ENCODE measurements at places on chromosomes 1 and 21. TPM values are rescaled to one million over a fixed set of nuclear protein-coding genes. Genes with fewer than 3 reads are reported as not detected.

DNA sequence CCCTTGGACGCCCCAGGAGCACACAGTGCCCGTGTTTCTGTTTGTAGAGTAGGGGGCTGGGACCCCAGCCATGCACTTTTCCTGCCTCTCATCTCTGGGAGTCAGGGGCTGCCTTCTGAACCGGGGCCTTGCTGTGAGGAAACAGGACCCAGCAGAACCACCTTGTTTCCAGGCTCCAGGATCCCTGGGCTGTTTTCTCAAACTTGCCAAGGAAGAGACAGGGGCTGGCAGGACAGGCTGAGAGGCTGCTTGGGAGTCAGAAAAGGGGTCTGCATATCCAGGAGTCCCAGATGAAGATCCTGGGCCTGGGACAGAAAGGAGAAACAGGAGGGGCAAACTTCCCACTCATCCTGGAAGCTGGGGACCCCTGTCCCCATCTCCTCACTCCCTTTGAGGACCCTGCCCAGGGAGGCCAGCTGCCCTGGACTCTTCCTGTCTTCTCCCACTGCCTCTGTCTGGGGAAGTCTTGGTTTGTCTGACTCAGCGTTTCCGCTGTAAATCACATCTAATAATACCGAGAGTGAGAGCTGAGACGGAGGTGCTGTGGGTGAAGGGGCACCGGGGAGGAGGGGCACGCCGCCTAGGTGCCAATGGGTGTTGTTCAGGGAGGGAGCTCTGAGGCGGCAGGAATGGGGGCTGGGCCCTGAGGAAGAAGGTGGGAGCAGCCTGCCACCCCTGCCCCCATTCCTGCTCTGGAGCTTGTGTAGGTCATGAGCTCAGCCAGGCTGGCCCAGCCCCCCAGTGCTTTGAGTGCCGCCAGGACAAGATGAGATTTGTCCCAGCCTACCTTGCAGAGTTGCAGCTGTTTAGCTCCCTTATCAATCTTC is 16.7 kb downstream of the POU3F1 start:
- DNase-seq: no peak

DNA sequence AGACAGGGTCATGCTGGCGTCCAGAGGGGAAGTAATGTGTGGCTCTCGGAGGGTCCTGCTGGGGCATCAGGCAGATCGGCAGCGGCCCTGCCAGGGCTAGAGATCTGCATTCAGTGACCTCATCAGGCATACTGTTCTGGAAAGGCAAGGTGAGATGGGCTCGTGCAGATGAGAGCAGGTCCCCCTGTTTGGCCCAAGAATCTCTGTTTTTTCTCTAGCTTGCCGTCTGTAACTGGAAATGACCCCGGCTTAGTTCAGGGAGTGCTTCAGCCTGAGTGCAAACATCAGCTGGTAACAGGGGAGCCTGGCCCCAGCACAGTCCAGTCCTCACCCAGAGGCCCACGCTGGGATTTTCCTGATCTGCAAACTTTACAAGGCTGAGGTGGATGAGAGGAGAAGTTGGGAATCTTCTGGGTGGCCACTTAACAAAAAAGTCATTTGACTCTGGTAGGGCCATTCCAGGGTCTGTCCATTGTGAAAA is 2.1 kb downstream of the FAM163A start:
- no peak for DNase-seq

FCRL5 gene
- total RNA-seq: 0.80 TPM

DNA sequence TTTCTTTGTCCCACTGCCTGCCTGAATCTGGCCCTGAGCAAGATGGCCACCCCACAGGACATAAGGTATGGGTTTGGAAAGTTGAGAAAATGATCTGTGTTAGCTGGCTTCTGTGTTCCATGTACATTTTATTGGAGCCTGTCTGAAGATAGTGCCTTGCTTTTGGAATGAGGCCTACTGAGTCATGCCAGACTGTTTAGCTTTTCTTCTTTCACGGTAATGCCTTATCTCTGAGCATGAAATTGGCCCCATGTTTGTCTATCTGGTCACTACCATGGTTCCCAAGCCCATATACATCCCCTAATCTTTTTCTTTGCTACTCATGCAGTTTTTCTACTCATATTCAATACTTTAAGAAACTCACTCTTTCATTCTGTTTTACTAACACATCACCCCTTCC is 85.1 kb upstream of the LMO4 start:
- no peak for DNase-seq

DNA sequence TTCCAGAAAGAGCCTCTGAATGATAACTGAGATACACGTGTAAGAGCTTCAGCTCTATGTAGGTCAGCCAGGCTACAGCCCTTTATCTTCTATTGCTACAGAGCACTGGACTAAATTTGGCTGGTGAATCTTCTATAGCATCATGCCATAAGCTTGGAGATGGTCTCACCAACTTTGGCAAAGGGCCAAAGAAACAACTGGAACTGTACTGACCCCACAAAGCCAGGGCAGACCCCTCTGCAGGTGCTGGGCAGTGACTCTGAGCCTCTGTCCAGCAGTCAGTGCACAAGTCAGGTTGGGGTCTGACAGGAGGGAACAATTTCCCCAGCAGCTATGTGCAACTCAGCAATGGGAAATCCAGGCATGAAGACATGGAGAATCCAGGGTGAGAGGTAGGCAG is 57.8 kb upstream of the NFASC start:
- DNase-seq: no peak

- peak; percentile 70 for DNase-seq
Observed at GRCh38 chr21:35428489-35428888, 379.4 kb upstream of the RUNX1 start.

- DNase-seq: no peak
Observed at GRCh38 chr1:23616292-23616824, 57.1 kb upstream of the ID3 start.

CADM3 gene
- total RNA-seq: 0.42 TPM

- DNase-seq: no peak
Observed at GRCh38 chr1:78072216-78072615, 26.4 kb downstream of the GIPC2 start.

DNA sequence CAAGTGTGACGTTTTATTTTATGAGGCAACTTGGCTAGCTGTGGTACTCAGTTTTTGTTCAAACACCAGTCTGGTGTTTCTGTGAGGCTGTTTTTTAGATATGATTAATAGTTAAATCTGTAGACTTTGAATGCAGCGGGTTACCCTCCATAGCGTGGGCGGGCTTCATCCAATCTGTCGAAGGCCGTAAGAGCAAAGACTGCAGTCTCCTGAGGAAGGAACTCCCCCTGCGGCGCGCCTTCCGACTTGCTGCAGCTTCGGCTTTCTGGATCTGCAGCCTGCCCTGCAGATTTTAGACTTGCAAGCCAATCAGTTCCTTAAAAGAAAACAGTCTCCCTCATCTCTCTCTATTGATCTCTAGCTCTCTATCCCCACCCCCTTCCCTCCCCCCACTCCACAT is 4.2 kb upstream of the ZNF496 start:
- no peak for DNase-seq

- DNase-seq: no peak
Observed at GRCh38 chr1:169868978-169869377, 24.7 kb downstream of the SCYL3 start.

- no peak for DNase-seq
Observed at GRCh38 chr21:18931237-18931636, 527.7 kb upstream of the TMPRSS15 start.

TAF5L gene
- total RNA-seq: 13.4 TPM

TRIM67 gene
- total RNA-seq: 0.05 TPM

GRCh38 chr1:101235216-101235695 is 1.6 kb upstream of the S1PR1 start:
- DNase-seq: no peak

GRCh38 chr1:236206548-236206947 is 64.2 kb downstream of the GPR137B start:
- DNase-seq: peak; percentile 0

DNA sequence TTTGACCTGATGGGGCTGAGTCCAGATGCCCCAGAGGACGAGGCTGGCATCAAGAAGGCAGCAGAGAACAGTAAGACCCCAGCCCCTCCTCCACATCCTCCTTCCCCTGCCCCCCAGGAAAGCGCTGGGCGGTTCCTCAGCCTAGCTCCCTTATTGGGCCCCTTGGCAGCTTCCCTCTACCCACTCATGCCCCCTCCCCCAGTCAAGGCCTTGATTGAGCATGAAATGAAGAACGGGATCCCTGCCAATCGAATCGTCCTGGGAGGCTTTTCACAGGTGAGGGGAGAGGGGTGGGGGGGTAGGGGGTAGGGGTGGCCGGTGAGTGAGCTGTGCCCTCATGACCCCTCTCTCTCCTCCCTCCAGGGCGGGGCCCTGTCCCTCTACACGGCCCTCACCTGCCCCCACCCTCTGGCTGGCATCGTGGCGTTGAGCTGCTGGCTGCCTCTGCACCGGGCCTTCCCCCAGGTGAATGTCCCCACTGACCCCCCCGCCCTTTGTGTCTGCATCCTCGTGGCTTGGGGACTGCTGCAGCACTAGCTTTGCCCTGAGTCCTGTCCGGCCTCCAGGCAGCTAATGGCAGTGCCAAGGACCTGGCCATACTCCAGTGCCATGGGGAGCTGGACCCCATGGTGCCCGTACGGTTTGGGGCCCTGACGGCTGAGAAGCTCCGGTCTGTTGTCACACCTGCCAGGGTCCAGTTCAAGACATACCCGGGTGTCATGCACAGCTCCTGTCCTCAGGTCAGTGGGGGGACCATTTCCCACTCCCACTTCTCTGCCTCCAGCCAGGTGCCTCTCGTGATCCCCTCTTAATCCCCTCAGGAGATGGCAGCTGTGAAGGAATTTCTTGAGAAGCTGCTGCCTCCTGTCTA is 3.2 kb downstream of the LYPLA2 start:
- DNase-seq: no peak

DNA sequence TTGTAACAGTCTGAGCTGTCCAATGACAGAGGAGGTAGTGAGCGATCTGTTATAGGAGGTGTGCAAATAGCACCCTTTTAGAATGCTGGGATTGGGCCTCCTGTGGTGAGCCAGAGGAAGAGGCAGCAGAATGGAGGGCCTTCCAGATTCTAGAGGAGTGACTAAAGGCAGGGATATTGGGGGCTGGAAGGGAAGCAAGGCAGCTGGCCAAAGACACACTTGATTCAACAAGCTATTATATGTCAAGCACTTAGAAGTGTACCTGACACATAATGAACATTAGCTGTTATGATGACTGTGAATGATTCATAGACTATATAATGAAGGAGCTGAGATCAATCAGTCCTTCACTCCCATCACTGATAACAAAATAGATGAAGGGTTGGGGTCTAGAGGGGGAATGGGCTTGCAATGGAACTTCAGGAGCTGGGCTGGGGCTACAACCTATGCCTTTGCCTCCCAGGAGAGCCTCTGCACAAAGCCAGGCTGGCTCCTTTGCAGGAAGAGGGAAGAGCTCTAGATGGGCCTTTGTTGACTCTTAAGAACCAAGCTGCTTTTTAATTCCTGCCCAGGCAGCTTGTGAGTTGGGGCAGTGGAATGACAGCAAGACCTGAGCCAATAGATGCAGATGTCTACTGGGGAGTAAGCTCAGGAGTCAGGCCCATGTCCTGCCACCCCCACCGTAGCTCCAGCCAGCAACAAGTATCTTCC is 2.3 kb upstream of the MKNK1 start:
- DNase-seq: no peak

PROK1 gene
- 0.19 TPM for total RNA-seq

- no peak for DNase-seq
Observed at GRCh38 chr1:184499616-184500015, 112.8 kb downstream of the C1orf21 start.

DNA sequence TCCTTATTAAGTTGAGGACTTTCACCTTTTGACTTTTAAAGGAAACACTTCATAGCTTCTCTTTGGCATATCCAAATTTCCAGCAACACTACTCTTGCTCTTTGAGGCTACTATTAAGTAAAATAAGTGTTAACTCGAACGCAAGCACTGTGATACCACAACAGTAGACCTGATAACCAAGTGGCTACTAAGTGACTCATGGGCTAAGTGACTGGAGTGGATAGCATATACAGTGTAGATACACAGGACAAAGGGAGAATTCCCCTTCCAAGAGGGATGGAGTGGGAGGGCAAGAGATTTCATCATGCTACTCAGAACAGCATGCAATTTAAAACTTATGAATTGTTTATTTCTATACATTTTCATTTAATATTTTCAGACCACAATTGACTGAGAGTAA is 9.8 kb upstream of the KCNA3 start:
- DNase-seq: no peak

- peak; percentile 50 for DNase-seq
Observed at GRCh38 chr1:52842643-52843310, at the start of gene ZYG11A. TSS of gene ZYG11A (plus strand) at chr1:52842760. CDS start at chr1:52842884, 124 bp downstream.

TFF2 gene
- not detected for total RNA-seq

LAD1 gene
- 9.1 TPM for total RNA-seq

- DNase-seq: peak; percentile 10
Observed at GRCh38 chr21:28516991-28517592, 475.6 kb downstream of the LTN1 start.

IRF6 gene
- 22.8 TPM for total RNA-seq

COL9A2 gene
- total RNA-seq: 3.4 TPM

- no peak for DNase-seq
Observed at GRCh38 chr1:115767403-115767802, 1.1 kb downstream of the CASQ2 start.

GRCh38 chr1:58746757-58747156 is 37.1 kb downstream of the JUN start:
- no peak for DNase-seq

- DNase-seq: no peak
Observed at GRCh38 chr1:197027359-197027758, 39.7 kb downstream of the F13B start.

GRCh38 chr1:35707601-35708440 is 10.9 kb downstream of the C1orf216 start:
- no peak for DNase-seq

Measured in thymus (tissue), 14 donors.